ENCODE measurements at places on chromosomes 2 and 18.

DNA sequence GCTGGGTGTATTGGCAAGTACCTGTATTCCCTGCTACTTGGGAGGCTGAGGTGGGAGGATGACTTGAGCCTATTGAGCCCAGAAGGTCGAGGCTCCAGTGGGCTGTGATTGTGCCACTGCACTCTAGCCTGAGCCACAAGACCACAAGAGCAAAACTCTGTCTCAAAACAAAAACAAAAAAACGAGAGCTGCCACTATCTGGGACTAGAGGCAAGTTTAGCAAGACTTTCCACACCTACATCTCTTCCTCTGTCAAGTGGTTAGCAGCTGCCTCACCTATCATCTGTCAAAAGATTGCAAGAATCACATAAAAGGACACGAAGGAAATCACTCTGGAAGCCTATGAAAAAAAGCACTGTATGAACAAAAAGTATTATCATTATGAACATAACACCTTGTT, 55.2 kb upstream of the RIOK3 start:
- no peak for DNase-seq

- DNase-seq, result no peak
Measured at GRCh38 chr18:46158499-46158898, 54.3 kb downstream of the HAUS1 start.

- DNase-seq, result no peak
Measured at GRCh38 chr2:224984637-224985036, 57.6 kb downstream of the DOCK10 start.

- peak; percentile 90 for DNase-seq
Measured at GRCh38 chr2:14428056-14428455, 204.5 kb upstream of the LRATD1 start.

DNA sequence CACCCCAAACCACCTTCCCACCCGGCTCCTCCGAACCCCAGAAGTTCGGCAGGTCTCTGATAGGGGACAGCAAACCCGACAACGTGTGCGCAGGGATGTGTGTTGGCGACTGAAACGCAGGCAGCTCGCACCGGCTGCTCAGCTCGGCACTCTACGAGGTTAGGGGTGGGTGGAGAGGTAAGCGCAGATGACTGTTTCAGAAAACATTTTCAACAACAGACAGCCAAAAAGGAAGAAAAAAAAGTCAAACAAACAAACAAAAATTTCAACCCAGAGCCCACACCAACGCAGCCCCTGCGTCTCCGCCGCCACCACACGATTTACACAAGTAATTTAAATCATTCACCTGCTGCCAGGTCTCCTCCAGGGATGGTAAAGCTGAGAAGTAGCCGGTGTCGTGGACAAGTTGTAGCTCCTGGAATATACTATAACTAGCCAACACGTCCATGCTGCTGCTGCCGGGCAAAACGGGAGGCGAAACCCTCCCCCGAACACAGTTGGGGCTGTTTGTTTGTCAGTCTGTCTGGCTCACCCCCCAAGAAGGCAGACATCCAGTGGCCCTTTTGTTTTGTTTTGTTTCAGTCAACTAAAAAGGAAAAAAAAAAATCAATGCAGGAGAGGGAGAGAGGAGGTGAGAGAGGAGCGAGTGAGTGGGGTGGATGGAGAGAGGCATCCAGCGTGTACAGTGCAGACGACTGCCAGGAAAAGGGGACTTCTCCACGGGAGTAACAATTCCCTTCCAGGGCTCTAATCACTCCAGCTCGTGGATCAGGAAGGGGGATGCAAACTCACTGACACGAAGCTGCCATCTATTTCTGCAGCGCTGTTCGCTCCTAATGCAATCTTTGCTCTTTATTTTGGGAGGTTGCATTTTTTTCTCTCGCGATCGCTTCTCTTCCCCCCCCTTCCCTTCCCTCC, at the start of gene KLF7:
Gene KLF7 (minus strand): TSS at position 828 of the 918 bp plus-strand sequence. CDS start 380 bp downstream, at position 448.
- DNase-seq, result peak; percentile 49

GRCh38 chr2:104844807-104845551, 8.9 kb upstream of the POU3F3 start:
- DNase-seq, result peak; percentile 30
